ENCODE measurements at places on chromosomes 12 and 14.

DNA sequence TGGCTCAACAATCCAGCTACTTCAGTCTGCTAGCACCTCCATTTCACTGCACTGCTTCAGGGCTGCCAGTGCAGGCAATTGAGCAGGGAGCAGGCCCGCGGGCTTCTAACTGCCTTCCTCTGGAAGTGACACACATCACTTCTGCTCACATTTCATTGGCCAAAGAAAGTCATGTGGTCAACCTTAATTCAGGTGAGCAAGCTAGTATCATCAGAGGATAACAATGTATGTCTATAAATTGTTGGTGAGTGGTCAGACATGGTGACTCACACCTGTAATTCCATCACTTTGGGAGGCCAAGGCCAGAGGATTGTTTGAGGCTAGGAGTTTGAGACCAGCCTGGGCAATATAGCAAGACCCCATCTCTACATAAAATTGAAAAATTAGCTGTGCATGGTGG, 22.3 kb upstream of the CHGA start:
- DNase-seq = no peak

DNA sequence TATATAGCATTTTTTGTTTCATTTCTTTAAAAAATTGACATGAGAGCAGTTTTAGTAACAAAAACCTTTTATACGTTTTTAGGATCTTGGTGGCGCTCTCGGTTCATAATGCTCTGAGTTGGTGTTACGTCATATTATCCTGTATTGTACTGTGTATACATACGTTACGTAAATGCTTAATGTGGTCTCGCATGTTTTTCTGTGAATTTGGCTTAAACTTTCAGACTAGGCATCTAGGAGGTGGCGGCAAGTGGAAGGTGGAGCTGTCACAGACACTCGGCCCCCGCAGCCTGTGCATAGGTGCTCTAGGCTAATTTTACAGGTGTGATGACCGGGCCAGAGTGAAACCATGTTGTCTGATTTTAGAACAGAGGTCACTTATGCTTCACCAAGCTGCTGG, 60.0 kb downstream of the PPP2R5C start:
- no peak for DNase-seq

DNA sequence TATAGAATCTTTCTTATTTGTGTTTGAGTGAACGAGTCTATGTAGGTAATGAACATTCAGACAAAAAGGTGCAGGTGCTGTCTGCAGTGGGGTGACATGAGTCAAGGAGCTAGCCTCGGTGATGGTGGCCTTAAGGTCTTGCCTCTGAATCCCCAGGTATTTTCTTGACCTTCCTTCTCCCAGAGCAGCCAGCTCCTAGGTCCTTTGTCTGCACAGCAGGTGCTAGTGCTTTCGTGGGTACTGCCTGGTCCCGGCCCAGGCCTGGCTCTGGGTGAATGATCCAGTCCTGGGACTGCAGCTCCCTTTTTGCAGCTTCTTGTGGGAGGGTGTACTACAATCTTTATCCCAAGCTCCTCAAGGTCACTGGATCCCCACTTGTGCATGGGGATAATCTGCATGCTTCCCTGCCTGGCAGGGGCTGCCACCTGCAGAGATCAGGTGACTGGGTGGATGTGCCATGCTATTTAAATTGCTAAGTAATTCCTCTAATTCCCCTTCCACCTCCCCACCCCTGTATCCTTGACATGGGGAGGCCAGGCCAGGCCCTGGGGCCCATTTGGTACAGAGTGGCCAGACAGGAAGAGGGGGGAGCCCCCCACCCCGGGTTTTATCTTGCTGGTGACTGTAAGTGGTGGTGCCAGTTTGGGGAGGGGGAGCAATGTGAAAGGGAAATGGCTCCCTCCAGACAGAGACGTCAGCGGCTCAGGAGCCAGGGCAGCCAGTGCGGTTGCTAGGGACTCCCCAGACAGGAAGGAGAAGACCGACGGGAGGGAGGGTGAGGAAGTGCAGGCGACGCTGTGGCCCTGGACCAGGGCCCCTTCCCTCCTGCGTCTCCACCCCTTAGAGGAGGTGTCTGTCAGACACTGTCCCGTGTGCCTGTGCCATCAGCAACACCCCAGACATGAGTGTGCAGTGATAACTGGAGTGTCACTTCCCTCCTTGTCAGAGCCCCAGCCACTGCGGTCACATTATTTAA, 6.7 kb downstream of the VASH1 start:
- no peak for DNase-seq

- DNase-seq = no peak
Measured at GRCh38 chr12:69910694-69911093, 85.7 kb downstream of the MYRFL start.

DNA sequence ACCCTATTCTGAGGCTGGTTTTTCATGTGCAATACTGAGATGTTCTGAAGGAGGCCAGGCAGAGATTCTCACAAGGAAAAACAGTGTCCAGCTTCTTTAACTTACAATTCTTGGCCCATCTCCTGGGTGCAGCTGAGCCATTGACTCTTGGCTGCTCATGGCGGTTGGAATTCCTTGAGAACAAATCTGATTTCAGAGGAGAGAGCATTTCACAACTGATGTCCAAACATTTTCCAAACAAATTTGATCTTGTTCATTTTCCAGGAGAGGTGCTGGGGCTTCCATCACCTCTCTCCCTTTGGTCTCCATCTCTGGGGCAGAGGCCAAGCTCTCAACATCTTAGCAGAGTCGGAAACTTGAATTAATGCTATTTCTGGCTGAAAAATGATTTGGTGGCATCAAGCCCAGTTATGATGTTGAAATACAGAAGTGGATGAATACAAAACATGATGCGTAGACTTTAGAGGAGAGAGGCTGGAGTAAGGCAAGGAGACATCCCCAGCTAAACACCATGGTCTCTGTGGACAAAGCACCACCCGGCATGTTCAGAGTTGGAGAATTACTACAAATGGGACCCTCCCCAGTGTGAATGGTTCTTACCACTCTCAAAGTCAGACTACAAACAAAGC, 593.0 kb downstream of the VRK1 start:
- DNase-seq = no peak

GRCh38 chr12:121630791-121631355, 4.5 kb downstream of the ORAI1 start:
- no peak for DNase-seq

DNA sequence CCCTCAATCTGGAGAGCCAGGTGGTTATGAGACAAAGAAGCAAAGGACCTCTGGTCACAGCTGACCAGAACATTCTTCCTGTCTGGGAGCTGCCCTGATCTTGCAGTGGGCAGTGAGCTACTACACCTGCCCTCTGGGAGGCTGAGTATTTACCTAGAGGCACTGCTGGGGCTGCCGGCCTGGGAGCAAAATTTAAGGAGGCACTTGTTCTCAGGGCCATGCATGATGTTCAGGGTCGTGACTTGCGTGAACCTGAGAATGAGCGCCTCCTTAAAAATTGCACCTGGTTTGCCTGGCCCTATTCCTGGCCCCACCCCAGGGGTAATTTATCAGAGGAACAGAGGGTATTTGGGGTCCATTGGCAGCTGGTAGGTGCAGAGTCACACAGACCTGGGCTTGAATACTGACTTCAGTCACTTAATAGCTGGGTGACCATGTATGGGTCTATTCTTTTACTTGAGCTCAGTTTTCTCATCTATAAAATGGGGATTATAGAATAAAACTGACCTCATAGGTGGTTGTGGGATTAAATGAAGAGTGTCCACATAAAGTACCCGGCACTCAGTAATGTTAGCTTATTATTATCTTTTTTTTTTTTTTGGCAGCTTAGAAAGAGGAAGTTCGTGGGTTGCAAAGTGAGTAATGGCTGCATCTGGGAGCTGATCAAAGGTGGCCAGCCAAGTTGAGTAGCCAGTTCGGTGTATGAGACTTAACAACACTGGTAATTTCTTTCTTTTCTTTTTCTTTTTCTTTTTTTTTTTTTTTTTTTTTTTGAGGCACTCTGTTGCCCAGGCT, 107.4 kb upstream of the MED13L start:
- no peak for DNase-seq

DNA sequence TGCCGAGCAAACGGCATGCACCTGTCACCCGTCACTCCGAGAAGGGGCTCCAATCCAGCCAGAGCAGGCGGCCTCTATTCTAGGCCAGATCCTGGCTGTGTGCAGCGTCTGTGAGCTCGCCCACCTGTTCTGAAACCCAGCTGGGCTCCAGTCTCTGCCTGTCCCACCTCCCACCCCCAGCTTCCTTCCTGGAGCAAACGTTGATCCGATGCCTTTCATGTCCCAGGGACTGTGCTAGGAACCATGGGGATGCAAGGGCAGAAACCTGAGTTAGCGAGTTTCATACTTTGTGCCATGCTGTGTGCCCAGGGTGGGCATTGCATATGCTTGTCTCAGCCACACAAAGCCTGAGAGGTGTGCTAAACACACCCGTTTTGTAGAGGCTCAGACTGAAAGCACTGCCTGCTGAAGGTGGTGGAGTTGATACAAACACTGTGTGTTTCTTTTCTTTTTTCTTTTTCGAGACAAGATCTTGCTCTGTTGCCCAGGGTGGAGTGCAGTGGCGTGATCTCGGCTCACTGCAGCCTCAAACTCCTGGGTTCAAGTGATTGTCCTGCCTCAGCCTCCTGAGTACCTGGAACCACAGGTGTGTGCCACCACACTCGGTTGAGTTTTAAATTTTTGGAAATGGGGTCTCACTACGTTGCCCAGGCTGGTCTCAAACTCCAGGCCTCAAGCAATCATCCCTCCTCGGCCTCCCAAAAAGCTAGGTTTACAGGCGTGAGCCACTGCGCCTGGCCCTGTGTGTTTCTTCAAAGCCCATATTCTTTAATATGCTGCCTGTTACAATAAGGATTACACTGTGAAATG, 84.1 kb upstream of the MED13L start:
- DNase-seq = no peak

DNA sequence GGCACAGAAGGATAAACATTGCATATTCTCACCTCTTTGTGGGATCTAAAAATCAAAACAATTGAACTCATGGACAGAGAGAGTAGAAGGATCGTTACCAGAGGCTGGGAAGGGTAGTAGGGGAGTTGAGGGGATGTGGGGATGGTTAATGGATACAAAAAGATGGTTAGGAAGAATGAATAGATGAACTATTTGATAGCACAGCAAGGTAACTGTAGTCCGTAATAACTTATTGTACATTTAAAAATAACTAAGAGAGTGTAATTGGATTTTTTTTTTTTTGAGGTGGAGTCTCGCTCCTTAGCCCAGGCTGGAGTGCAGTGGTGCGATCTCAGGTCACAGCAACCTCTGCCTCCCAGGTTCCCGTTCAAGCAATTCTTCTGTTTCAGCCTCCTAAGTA, 52.0 kb downstream of the NUBPL start:
- no peak for DNase-seq

GRCh38 chr12:51011955-51012354, 14.2 kb downstream of the SLC11A2 start:
- no peak for DNase-seq

- DNase-seq = no peak
Measured at GRCh38 chr14:68884031-68885030, 91.5 kb upstream of the ZFP36L1 start.

DNA sequence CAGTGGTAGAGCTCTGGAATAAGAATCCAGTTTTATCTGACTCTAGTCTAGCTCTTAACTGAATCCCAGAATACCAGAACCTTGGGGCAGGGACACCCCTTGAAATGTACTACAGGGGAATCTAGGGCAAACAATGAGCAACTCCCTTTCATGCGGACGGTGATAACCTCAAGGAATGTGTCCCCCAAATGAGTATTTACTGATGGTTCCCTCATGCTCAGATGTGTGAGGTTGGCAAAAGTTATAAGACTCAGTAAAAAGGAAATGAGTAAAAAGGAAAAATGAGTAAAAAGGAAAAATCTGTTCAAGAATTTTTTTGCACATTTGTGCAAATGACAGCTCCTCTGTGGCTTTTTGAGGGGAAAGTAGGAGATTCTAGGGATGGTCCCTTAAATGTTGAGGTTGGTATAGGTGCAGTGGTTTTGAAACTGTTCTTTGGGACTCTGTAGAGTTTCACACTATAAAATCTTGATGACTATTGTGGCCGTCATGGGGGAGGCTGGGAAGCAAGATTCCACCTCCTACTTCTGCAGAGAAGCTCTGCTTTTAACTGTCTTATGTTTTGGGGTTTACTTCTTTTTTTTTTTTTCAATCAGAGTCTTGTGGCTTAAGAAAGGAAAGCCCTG, 58.6 kb downstream of the NRXN3 start:
- no peak for DNase-seq

DNA sequence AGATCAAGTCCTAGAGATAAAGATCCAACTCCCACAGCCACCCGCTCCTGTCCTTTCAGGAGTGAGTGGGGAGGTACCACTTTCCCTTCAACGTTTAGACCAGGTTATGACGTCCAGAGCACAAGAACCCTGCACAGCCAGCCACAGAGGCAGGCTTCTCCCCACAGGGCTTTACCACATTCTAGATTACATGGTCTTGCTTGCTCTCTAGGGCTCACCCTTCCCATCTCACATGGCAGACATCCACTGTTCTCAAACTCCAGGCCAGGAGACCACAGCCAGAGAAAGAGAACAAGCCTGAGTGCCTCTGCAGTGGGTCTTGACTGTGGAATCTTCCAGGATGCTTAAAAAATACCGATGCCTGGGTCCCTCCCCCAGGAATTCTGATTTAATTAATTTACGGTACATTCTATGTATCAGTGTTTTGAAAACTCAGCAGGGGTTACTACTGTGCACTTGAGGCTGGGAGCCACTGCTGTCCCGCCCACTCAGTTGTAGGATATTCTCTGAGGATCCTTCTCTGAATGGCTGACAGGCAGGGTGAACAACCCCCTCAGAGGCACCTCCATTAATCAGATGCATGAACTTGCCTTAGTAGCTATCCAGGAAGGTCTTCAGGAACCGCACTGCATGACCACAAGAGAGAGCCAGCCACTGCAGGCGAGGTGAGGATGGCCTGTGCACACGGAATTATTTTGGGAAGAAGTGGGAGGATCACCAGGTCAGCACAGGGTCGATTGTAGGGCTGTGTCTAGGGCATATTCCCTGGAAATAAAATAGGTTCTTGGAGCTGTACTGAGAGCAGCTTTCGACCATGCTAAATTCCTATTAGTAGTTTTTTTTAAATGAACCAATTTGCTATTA, 21.5 kb upstream of the SOCS2 start:
- no peak for DNase-seq

DNA sequence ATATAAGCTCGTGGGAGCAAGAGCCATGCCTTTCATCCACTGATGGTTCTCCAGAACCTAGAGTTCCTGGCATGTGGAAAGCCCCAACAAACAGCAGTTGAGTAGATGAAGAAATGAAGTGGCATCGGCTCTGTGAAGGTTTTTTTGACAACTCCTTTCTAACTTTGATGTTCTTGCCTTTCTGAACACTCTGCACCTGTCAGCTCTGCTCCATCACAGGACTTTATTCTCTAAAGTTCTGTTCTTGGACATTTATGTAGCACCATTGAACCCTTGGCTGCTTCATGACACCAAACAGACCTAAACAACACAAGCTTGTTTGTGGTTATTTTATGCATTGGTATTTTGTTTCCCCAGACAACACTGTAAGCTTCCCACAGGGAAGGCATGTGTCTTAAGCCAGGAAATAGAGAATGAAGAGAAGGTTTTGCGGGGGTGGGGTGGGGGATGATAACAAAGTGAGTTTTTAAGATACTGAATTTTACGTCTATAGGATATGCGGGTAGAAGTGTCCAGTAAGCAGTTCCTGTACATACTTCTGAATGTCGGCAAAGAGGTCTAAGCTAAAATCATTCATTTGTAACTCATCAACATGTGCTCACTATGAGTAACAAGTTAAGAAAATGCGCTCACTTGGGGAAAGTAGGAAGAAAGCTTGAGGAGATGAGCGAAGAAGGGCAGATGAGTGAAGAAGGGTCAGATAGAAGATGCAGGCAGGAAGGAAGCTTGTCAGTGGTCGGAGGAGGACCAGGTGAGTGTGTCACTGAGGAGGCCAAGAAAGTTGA, 146.0 kb upstream of the PLEKHG7 start:
- DNase-seq = no peak

Data from iPS DF 6.9 (cell line).